ENCODE measurements at places on chromosomes 1 and 21.

GRCh38 chr1:78383923-78384322 lies 106.9 kb upstream of the PTGFR start:
- no peak for DNase-seq

GRCh38 chr1:81547261-81547911 lies 253.3 kb upstream of the ADGRL2 start:
- DNase-seq: no peak

- DNase-seq: no peak
These were observed 78.0 kb downstream of the CD247 start for GRCh38 chr1:167440345-167440744.

DNA sequence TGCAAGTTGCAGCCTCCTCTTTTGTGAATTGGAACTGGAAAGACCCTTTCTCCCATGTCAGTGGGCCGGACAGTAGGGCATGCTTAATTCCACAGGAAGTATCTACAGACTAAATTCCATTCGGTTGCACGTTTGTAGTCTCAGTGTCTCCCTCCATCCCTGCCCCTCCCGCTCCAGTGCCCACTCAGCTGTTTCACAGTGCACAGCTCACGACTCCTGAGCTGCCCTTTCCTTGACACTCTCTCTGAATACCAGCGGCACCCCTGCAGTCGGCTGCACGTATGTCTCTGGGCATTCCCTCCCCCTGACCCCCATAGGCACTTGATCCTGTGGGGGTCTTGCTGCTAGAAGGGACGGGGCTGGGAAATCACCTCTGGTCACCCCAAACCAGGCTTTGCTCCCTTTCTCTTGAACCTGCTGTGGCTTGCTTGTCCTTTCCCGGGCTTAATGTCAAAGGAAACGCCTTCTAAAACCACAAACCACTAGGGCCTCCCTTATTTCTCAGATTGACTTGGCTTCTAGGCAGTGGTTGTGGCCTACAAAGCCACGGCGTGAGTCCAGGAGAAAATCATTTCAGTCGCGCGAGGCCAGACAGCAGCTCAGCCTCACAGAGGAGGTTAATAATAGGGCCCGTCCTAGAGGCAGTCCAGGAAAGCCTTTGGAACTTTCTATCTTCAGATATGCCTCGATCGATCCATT lies 365.3 kb upstream of the PROX1 start:
- no peak for DNase-seq

GRCh38 chr1:147627435-147628110 lies 42.8 kb downstream of the ACP6 start:
- DNase-seq: peak; percentile 24

- DNase-seq: no peak
These were observed 157.5 kb upstream of the FGGY start for GRCh38 chr1:59139396-59139795.

DNA sequence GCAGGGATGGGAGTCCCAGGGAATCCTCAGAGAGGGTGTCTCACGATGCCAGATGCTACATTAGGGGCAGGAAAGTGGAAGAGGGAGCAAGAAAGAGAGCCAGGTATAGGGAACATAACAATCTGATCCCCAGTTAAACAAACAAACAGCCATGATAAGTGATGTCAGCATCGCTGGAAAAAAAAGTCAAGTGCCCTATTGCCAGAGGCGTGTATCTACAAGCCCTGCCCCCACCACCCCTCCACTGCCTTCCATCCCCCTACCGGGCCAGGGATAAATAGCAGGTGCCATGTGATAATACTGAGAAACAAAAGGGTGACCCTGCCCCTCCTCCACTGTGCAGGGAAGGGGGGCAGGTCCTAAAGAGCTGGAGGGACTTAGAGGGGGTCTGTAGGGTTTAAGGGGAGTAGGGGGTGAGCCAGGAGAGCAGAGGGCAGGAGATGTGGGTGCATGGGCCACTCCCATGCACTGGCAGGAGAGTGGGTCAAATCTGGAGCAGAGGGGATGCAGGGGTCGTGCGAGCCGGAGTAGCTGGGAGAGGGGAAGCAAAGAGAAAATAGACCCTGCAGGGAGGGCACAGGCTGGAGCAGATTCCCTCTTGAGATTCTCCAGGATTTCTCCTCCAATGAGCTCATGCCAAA lies 3.4 kb downstream of the SLC26A9 start:
- no peak for DNase-seq

- DNase-seq: no peak
These were observed 245.0 kb downstream of the USH2A start for GRCh38 chr1:216178281-216178680.

DNA sequence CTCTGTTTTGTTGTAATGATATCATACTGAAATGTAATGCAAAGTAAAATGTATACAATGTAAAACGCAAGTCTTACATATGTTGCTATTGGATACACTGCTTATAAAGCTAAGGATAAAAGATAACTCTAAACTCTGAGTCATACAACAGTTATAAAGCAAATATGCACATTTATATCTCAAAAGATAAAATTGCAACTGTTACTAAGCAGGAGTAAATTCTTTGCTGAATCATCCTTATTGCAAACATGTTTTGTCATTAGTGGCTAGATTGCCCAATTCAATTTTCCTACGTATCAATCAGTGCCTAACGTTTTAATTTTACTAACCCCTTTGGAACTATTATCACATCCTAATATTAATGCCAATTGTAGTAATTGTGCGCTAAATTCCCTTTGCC lies 762.9 kb downstream of the LTN1 start:
- DNase-seq: no peak

GRCh38 chr1:153985341-153985912 lies 712 bp downstream of the RAB13 start:
- no peak for DNase-seq

DNA sequence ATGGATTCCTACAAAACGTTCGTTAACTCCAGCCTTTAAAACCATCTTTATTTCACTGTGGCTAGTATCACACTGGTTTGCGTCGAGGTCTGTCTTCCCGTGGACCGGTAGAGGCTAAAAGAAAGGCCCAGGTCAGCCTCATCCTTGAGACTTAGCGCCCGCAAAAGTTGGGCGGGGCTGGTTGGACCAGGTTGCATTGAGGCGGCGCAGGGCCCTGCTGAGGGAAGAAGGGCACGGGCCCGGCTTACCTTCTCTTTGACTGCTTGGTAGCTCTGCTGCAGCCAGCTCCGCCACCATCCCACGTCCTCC lies 455 bp downstream of the BSDC1 start:
- no peak for DNase-seq

DNA sequence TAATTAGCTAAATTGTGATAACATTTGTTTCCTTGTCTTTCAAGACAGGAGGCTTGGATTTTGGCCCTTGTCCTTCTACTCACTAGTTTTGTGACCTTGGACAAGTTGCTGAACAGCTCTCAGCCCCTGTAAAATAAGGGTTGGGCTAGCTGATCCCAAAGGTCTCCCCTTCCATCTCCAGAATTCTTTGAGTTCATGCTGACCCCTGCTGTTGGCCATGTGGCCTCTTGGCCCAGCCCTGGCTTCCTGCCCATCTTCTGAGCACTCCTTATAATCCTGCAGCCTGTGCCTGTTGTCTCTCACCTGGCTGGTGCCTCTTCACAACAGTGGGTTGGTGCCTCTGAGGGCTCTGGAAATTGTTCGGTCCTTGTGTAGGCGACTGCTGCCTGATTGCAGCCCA lies 10.1 kb downstream of the PTGFRN start:
- DNase-seq: no peak

DNA sequence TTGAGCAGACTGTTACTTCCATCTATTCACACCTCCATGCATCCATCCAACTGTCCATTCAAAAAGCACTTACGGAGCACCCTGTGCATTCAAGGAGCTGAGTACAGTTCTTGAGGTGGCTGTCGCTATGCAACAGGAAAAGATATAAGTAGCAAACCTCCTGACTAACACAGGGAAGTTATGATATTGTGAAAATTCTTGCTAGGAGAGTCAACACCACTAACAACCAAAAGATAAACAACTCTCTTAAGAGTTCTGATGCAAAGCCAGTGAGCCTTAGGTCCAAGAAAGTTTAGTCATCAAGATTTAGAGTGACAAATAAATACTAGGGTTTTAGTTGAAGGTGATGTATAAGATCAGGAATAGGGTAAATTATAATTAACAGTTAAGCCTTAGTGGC lies 44.5 kb upstream of the TRIM45 start:
- DNase-seq: no peak

- DNase-seq: no peak
These were observed 44.1 kb downstream of the NPHP4 start for GRCh38 chr1:5947978-5948680.

- no peak for DNase-seq
These were observed 26.9 kb downstream of the UCK2 start for GRCh38 chr1:165854101-165854845.

- no peak for DNase-seq
These were observed 17.7 kb upstream of the KLHDC8A start for GRCh38 chr1:205374210-205375078.

DNA sequence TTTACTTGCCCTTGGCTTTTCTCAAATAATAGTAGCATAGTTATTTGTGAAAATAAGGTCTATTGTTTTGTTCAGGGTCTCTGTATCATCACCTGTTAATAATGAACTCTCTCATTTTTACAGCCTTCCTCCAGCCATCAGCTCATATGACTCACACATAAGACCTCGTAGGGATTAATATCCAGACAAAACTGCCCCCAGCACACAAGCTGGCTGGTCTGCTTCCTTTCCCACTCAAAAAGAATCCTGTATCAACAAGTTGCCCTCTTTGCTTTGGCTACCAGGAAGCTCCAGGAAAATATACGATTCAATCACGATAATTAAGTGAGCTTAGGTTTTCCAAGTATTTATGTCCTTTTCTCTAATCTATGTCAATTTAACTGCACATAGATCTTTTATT lies 119.2 kb downstream of the DMRTB1 start:
- no peak for DNase-seq

DNA sequence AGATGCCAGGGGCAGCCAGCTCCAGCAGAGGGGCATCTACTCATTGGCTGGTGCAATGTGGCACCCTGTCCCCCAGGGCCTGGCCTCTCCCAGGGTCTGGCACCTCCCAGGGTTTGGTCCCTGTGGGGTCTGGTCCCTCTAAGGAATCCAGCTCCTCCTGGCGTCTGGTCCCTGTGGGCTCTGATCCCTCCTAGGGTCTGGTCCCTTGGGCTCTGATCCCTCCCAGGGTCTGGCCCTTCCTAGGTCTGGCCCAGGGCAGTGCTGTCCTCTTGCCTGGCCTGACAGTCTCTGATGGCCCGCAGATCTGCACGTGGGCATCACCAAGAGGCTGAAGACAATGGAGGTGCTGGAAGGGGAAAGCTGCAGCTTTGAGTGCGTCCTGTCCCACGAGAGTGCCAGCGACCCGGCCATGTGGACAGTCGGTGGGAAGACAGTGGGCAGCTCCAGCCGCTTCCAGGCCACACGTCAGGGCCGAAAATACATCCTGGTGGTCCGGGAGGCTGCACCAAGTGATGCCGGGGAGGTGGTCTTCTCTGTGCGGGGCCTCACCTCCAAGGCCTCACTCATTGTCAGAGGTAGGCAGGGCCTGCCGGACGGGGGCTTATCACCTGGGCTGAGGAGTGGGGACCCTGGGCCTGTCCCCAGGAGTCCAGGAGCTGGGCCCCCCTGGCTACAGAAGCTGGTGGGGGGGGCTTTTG lies 73.9 kb downstream of the OBSCN start:
- DNase-seq: no peak

DNA sequence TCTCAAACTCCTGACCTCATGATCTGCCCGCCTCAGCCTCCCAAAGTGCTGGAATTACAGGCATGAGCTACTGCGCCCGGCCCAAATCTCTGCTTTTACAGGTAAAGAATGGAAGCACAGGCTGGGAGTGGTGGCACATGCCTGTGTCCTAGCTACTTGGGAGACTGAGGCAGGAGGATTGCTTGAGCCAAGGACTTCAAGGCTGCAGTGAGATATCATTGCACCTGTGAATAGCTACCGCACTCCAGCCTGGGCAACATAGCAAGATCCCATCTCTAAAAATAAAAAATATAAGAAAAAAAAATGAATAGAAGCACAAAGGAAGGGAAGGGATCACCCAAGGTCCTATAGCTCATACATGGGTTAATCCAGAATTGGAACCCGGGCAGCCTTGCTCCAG lies 15.0 kb downstream of the ALPL start:
- no peak for DNase-seq

- DNase-seq: no peak
These were observed at the start of gene CHRM3 for GRCh38 chr1:239386453-239387303. TSS of gene CHRM3 (plus strand) at chr1:239386568. CDS start at chr1:239907452, 520,884 bp downstream.

All from stimulated activated CD8-positive, alpha-beta memory T cell treated with anti-CD3 and anti-CD28 coated beads, Interleukin-4, amount 100 ng/mL, for 1 hour (primary cell).